Transverse colon (tissue), 4 donors: ENCODE measurements at places on chromosomes 11 and 22. TPM values are rescaled to one million over a fixed set of nuclear protein-coding genes. Genes with fewer than 3 reads are reported as not detected.

The POU2AF1 gene
- total RNA-seq, result 2.0 TPM

The ZBTB16 gene
- total RNA-seq, result 108 TPM

- peak overlapping the region; percentile 84 for H3K27ac ChIP-seq
- DNase-seq, result no peak
- H3K27me3 ChIP-seq, result no peaks in the 10 kb centered on the region
- peaks cover 67% of the 10 kb centered on the region for H3K4me1 ChIP-seq
- no peak overlapping the region for H3K4me3 ChIP-seq
Measured at GRCh38 chr11:63873311-63873710, 34.4 kb downstream of the MARK2 start.

DNA sequence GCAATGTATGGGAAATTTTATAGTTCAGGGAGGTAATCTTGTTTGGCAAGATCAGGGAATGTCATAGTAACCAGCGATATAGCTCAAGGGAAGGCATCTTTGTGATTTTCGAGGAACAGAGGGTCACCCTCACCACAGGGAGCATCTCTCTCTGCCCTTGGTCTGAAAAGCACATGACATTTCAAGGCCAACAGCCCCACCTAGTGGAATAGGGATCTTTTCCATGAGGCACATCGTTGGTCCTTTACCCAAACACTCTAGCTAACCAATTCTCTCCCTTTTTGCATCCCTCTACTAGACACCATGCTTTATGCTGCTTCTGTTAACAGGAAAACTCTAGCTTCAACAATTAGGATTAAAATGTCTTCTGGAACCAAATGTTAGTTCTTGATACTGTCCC lies 179.0 kb downstream of the GRM5 start:
- no peak overlapping the region for H3K27ac ChIP-seq
- DNase-seq, result peak; percentile 11
- H3K36me3 ChIP-seq, result no peaks in the 10 kb centered on the region
- H3K4me1 ChIP-seq, result no peaks in the 10 kb centered on the region
- no peak overlapping the region for H3K4me3 ChIP-seq
- H3K27me3 ChIP-seq, result no peaks in the 10 kb centered on the region

GRCh38 chr11:74008373-74009229 lies at the start of gene UCP3:
TSS of gene UCP3 (minus strand) at chr11:74009085. CDS start at chr11:74007042, 2,043 bp downstream.
- no peaks in the 10 kb centered on the region for H3K4me1 ChIP-seq
- no peak within 1 kb of the TSS for H3K4me3 ChIP-seq
- H3K36me3 ChIP-seq, result no peaks in the 10 kb centered on the region
- no peak for DNase-seq

- DNase-seq, result no peak
- H3K27me3 ChIP-seq, result no peaks in the 10 kb centered on the region
- H3K4me3 ChIP-seq, result peak overlapping the region; percentile 1
- peak overlapping the region; percentile 48 for H3K27ac ChIP-seq
Measured at GRCh38 chr11:2302306-2302895, 588 bp downstream of the TSPAN32 start.

The ANKK1 gene
- 0.64 TPM for total RNA-seq

GRCh38 chr22:41600976-41601375 lies 11.3 kb upstream of the PMM1 start:
- no peaks in the 10 kb centered on the region for H3K27me3 ChIP-seq
- DNase-seq, result no peak
- H3K27ac ChIP-seq, result no peak overlapping the region
- no peaks in the 10 kb centered on the region for H3K4me1 ChIP-seq

The RIC3 gene
- total RNA-seq, result 43.0 TPM

DNA sequence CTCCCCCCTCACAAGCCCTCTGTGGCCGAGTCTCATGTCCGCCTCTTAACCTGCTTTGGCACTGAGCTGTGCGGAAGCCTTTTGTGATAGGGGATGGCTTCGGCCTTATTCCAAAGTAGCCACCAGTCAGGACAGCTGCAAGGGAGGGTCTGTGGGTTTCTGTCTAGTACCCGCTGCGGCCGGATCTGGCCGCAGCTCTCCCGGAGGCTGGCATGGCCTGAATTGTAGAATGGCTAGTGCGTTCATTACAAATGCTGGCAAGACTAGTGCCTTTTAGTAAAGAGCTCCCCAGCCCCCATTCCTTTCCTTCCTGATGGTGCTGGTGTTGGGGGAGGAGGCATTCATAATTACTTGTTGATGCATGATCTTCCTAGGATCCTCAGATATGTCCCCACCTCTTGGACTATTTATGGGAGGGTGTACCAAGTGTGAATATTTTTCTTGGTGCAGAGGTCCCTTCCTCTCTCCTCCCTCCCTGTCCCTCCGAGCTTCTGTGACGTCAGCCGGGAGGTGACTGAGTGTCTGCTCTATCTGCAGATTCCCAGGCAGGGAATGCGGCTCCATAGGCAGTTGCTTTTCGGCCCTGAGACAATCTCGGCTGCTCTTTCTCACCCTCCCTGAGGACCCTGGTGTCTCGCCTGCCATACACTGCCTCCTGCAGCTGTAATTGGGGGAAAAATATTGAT lies 108.7 kb upstream of the E2F8 start:
- no peaks in the 10 kb centered on the region for H3K36me3 ChIP-seq
- peaks cover 13% of the 10 kb centered on the region for H3K4me1 ChIP-seq
- H3K27ac ChIP-seq, result no peak overlapping the region
- H3K4me3 ChIP-seq, result no peak overlapping the region
- DNase-seq, result no peak

The OR51B4 gene
- not detected for total RNA-seq

- no peaks in the 10 kb centered on the region for H3K4me1 ChIP-seq
- H3K27me3 ChIP-seq, result no peaks in the 10 kb centered on the region
- no peak overlapping the region for H3K27ac ChIP-seq
- no peak overlapping the region for H3K4me3 ChIP-seq
- H3K36me3 ChIP-seq, result no peaks in the 10 kb centered on the region
Measured at GRCh38 chr11:44453871-44454270, 111.6 kb upstream of the CD82 start.

GRCh38 chr22:22558972-22559603 lies at the start of gene PRAME:
TSS of gene PRAME (minus strand) at chr22:22559265. CDS start at chr22:22556832, 2,433 bp downstream.
- H3K27me3 ChIP-seq, result no peaks in the 10 kb centered on the region
- no peak within 1 kb of the TSS for H3K4me3 ChIP-seq
- H3K27ac ChIP-seq, result no peak within 1 kb of the TSS

DNA sequence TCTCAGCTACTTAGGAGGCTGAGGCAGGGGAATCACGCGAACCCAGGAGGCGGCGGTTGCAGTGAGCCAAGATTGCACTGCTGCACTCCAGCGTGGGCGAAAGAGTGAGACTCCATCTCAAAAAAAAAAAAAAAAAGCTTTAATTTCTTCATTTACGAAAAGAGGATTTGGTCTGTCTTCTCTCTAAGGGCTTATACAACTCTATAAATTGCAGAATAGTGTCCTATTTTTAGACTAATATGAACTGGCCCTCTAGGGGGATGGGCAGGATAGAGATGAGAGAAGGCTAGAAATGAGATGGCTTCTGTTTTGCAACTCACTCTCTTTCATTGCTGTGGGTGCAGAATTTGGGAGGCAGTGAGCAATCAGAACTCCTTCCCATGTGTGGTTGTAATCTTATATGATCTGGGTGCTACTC lies 11.3 kb downstream of the MAML2 start:
- H3K36me3 ChIP-seq, result no peaks in the 10 kb centered on the region
- peaks cover 34% of the 10 kb centered on the region for H3K4me1 ChIP-seq
- no peak overlapping the region for H3K4me3 ChIP-seq

DNA sequence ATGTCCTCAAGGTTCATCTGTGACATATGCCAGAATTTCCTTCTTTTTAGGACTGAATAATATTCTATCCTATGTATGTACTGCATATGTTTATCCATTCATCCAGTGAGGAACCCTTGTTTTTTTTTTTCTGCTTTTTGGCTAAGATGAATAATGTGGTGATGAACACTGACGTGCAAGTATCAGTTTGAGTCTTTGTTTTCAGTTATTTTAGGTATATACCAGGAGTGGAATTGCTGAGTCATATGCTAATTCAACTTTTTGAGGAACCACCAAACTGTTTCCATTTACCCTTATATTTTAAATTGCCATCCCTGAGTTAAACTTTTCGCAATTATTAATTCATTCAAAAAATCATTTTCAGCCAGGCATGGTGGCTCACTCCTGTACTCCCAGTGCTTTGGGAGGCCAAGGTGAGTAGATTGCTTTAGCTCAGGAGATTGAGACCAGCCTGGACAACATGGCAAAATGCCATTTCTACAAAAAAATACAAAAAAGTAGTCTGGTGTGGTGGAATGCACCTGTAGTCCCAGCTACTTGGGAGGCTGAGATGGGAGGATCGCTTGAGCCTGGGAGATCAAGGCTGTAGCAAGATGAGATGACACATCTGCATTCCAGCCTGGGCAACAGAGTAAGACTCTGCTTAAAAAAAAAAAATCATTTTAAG lies 64.2 kb downstream of the MICAL2 start:
- DNase-seq, result no peak
- H3K27ac ChIP-seq, result no peak overlapping the region

DNA sequence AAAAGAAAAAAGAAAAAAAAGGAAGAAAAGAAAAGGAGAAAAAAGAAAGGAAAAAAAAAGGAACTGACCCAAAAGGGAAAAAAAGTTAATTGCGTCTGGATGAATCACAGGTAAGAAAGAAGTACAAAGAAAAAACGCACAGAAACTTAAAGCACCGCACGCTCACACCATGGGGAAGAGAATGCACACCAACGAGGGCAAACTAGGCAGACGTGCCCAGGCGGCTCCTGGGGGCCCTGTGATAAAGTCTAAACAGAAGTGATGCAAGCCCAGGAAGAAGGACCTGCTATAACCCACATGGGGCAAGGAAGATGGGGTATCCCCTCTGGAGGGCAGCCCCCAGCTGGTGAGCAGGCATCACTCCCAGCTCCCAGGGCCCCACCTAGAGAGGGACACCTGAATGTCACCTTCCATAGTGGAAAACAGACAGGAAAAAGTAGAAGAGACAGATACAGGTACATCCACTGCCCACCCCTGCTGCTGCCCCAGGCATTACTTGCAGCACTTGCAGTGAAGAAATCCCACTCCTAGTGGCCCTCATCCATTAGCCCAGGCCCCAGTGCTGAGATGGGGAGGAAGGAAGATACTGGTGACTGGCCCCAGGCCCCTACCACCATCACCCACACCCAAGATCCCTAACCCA lies 28.9 kb downstream of the NAP1L4 start:
- no peak overlapping the region for H3K4me3 ChIP-seq
- H3K27ac ChIP-seq, result no peak overlapping the region
- H3K27me3 ChIP-seq, result no peaks in the 10 kb centered on the region
- H3K36me3 ChIP-seq, result no peaks in the 10 kb centered on the region
- H3K4me1 ChIP-seq, result no peaks in the 10 kb centered on the region

DNA sequence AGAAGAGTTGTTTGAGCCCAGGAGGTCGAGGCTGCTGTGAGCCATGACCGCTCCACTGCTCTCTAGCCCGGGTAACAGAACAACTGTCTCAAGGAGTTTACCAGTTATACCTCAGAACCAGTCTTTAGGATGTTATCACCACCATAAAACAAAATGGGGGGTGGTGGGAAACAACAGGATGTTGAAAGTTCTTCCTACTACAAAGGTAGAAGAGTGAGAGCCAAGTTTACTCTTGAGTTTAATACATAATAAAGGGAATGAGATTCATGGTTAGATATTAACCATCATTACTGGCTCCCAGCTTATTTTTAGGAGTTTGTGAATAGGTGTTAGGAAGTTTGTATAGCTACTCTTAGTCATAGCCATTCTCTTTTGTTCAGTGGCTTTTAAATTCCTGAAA lies 78.8 kb upstream of the HORMAD2 start:
- H3K4me1 ChIP-seq, result peaks cover 31% of the 10 kb centered on the region
- H3K27ac ChIP-seq, result peak overlapping the region; percentile 59
- no peak overlapping the region for H3K4me3 ChIP-seq
- no peaks in the 10 kb centered on the region for H3K27me3 ChIP-seq
- no peak for DNase-seq
- no peaks in the 10 kb centered on the region for H3K36me3 ChIP-seq

DNA sequence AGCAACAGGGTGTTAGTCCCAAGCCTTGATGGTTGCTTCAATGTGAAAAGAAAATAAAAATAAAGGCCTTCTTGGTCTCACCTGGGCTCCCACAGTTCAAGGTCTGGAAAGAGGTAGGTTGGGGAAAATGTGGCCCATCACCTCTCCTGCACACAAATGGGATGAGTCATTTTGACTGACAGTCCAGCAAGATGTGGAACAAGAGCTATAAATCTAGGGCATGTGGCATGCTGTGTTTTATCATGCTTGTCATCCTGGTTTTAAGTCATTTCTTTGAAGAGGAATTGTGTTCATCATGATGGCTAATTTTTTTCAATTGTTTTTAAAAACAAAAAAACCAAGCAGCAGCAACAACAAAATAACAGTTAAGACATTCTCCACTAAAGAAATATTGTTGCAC lies 503.7 kb downstream of the NTM start:
- no peaks in the 10 kb centered on the region for H3K4me1 ChIP-seq
- no peak overlapping the region for H3K4me3 ChIP-seq
- H3K36me3 ChIP-seq, result no peaks in the 10 kb centered on the region
- no peak overlapping the region for H3K27ac ChIP-seq
- H3K27me3 ChIP-seq, result no peaks in the 10 kb centered on the region

The CLCF1 gene
- 46.4 TPM for total RNA-seq

The DEFB131B gene
- total RNA-seq, result not detected

The CNGA4 gene
- total RNA-seq, result 0.14 TPM
